ENCODE measurements at places on chromosomes 12 and 14. TPM values are rescaled to one million over a fixed set of nuclear protein-coding genes. Genes with fewer than 3 reads are reported as not detected.

GRCh38 chr12:9880532-9881078, 684 bp upstream of the KLRF2 start:
- no peak for DNase-seq

DNA sequence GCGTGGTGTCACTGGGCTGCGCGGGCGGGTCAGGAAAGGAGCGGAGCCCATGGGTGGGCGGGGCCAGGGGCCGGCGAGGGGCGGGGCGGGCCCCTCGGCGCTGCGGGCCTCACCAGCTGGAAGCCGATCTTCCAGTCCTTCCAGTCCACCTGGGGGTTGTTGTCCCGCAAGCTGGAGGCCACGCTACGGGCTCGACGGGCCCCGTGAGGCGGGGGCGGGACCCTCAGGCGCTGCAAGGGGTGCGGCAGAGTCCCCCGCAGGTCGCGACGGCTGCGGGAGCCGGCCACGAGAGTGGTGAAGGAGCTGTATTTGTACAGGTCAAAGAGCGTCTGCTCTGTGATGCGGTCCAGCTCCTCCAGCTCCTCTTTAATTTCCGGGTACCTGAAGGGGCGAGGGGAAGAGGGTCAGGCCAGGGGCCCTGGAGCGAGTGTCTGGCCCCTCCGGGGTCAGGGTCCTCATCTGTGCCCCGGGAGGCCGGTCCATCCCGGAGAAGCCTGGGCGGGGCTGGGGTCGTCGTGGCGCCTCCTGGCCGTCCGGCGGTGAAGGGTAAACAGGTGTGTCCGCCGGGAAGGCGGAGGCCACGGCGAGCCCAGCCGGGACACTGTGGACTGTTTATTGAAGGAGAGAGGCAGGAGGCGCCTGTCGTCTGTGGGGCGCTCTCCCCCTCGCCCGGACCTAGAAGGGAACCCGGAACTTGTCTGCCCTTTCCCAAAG, 11.9 kb downstream of the SCNN1A start:
- DNase-seq, result no peak

DNA sequence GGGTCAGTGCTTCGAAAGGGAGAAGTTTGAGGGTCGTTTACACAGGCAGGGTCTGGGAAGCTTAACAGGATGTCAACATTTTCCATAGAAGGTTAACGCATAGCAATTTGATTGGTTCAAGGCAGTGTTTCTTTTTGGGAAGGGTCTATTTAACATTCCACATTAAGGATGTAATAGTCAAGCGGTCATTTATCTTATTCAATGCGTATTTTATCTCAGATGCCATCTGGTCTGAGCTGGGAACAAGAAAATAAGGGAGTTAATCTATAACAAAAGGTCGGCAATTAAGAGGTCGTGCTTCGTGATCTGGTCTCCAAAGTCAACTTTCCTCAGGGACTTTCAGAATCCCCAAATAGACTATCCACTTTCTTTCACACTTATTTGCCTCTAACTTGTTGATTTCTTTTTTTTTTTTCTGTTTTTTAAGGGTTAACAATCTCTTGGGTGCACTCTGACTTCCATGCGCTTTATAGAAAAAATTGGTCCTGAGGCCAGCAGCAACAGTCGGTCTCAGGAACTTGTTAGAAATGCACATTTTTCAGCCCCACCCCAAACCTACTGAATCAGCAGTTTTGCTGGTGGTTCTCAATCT, 550 bp upstream of the RESF1 start:
- no peak for DNase-seq

DNA sequence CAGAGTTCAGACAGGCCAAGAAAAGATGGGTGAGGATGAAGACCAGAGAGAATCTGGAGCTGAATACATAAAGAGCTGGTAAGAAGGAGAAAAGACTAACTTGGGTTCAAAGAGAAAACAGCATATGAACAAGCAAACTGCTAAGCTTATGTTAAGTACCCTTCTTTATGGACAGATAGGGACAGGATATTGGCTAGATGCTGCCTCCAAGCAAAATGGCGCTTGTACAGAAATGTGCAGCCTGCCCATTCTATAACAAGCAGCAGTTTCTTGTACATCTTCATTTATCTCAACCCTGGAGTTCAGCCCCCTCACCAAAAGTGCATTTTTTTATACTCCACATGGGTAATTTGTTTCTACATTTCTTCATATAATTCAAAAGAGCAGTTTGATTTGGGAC, 184.5 kb downstream of the RMST start:
- no peak for DNase-seq

- no peak for DNase-seq
Measured at GRCh38 chr12:101968770-101969169, 91.4 kb downstream of the DRAM1 start.

GRCh38 chr14:80310938-80311750, 99.8 kb upstream of the DIO2 start:
- no peak for DNase-seq

DNA sequence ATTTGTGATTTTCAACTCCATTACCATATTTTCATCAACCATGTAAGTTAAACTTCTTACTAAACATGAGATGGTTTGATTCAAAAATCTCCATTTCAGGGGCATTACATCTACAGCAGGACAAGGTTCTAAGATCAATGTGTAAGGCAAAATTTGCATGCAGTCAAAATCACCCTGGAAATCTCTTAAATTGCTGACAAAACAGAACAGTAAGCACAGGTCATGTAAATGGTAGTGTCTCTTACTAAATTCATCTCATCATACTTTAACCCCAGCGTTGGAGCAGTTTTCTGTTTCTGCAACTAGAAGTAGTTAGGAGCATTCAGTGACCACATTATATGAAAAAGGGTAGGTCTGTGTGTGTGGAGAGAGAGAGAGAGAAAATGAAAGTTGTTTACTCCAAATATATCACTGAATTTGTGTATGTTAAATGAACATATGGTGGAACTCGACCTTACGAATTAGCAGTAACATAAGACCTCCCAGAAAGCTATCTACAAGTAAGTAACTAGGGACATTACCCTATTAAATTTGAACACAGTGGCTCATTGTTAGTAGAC, 227.5 kb downstream of the SSPN start:
- DNase-seq, result no peak

GRCh38 chr14:20334017-20334416, 938 bp upstream of the CCNB1IP1 start:
- no peak for DNase-seq

- no peak for DNase-seq
Measured at GRCh38 chr12:92771001-92771400, 68.2 kb downstream of the PLEKHG7 start.

DNA sequence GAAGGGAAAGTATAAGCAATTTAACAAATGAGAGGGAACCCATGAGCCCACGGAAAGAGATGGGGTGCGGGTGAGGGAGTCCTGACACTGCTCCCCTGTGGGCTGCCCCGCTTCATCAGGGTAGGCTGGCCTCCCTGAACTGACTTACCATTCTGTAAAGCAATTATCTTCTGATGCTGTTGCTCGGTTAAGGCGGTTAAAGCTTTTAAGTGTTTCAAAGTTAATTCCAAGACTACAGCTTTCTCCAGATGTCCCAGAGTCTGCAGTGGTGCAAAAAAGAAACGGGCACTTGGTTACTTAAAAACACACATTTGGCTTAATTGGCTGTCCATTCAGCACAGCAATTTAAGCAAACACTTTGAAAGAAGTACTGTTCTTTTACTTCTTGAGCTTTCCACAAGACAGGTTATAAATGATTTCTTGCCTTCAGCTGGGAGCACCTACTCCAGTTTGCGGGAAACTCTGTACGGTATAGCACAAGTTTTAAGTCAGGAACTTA, 1.3 kb downstream of the BHLHE41 start:
- DNase-seq, result no peak

DNA sequence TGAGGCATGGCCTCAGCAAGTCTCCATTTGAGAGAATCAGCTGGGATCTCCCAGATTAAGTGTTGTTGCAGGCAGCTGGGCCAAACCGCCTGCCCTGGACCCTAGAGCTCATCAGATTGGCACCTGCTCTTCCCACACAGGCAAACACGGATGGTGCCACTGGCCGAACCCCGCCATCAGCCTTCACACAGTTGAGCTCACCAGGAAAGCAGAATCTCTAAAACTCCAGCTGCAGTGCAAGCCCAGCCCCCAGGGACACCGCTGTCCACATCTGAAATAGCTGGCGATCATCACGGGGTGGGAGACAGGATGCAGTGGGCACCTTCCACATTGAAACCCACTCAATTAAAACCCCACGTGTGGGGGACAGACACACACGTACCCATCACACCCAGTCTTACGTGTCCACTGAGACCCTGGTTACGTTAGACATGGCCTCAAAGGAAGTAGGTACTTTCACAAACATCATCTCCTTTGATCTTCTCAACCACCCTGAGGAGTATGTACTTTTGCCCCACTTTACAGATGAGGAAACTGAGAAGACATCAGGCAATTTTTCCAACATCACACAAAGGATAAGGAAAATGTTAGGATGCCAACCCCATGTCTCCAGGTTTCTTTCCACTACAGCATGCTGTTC, 88.8 kb downstream of the SINHCAF start:
- no peak for DNase-seq

- no peak for DNase-seq
Measured at GRCh38 chr12:39581592-39581991, 38.0 kb downstream of the ABCD2 start.

- no peak for DNase-seq
Measured at GRCh38 chr14:100156776-100157175, 2.7 kb downstream of the DEGS2 start.

Gene IFI27
- 12.2 TPM for total RNA-seq

Gene SLC41A2
- total RNA-seq, result 190 TPM

Gene CD69
- total RNA-seq, result 0.62 TPM
